ENCODE measurements at places on chromosomes 7 and 10.

GRCh38 chr10:29539412-29539811 lies 95.4 kb downstream of the SVIL start:
- no peak for DNase-seq

DNA sequence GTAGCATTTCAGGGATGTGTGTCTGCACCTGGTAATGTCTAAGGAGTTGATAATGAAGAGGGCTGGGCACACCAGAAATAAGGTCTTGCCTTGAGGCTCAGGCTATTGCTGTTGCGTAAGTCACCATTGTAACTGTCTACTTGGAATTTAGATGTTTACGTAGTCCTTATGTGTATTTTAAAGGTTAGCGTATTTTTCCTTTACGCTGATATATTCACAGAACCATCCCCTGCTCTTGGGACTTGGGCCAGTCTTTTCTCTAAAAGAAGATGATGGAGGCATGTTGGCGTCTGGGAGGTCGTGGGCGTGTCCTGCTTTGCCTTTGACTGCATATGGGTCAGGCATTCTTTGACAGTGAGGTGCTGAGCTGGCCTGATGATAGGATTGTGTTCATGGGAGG lies 14.7 kb downstream of the WDR37 start:
- no peak for DNase-seq

DNA sequence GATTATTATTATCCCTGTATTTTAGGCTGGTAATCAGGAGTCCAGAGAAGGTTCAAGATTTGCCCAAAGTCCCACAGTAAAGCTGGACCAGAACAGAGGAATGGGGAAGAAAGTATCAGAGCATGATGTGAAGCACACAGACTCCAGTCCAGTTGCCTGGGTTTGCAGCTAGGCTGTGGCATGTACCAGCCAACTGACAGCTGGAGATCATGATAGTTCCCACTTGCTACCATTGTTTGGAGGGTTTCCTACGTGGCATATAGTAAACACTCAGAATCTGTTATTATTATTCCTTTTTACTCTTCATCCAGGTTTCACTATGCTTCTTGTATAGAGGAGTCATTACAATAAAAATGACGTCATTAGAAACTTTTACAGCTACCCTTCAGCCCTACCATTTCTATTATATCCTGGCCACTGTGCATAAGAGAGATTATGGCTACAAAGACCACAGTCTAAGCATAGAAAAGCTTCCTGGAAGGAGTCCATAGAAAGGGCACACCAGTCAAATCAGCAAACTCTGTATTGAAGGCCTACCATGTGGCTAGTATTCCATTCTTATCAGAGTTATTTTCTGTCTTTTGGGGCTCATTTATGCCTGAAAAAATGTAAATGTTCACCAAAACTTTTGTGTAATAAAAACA lies 66.6 kb downstream of the MTPN start:
- no peak for DNase-seq

- DNase-seq: no peak
Measured at GRCh38 chr10:19817231-19817933, 1.1 kb downstream of the PLXDC2 start.

GRCh38 chr10:61899997-61900828 lies 1.3 kb upstream of the ARID5B start:
- peak; percentile 73 for DNase-seq

DNA sequence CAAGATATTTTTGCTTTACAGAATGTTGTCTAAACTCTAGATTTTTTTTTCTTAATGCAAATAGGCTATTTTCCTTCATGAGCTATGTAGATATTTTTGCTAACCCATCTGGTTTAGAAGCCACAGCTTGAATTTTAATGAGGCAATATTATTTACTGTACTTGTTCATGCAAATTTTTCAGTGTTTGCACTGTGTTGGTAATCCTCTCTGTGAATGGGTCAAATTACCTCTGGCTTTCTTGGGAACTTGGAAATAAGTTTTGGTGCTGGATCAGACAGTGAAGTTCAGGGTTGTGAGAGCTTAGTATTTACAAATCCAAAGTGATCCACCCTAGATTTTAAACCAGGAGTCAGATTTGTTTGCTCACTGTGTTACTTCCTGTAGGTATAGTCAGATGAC lies 686.9 kb downstream of the NXPH1 start:
- no peak for DNase-seq

DNA sequence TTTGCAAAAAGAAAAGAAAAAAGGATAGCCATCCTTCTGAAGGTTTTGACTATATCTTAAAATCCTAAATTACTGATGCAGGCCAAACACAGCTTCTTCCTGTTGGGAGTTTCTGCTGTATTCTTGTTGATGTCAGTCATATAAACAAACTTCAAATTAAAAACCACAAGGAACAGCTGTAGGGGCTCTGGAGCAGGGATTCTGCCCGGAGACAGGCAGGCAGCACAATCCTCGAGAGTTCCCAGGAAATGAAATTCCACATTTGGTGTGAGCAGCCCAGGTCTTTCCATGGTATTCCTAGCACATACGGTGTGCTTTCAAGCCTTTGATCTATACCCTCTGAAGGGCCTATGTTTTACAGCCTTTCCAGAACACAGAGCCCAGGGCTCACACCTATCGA lies 43.2 kb downstream of the INSYN2A start:
- DNase-seq: no peak

- no peak for DNase-seq
Measured at GRCh38 chr10:86186633-86187032, 180.0 kb downstream of the GRID1 start.

GRCh38 chr7:90274161-90274560 lies 29.2 kb downstream of the CFAP69 start:
- DNase-seq: no peak

DNA sequence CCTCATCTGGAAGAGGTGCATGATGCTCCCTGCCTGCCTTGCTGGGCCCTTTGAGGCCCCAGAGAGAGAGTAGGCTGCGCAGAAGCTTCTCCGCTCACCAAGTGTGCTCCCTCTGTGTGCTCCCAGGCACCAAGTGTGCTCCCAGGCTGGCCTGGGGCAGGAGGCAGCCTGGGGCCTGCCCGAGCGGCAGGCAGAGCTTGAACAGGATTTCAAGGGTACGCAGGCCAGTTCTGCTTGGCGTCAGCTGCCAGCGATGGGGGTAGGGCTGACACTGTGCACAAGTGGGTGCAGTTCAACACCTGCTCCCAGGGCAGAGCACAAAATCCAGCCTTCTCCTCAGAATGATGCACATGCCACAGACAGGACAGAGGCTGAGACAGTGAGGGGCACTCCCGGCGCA lies 119.7 kb downstream of the FAM53B start:
- DNase-seq: no peak

Measured in CD4-positive, alpha-beta T cell treated with Interleukin-21 for 1 hour (primary cell).